ENCODE measurements at places on chromosomes 11 and 22.

DNA sequence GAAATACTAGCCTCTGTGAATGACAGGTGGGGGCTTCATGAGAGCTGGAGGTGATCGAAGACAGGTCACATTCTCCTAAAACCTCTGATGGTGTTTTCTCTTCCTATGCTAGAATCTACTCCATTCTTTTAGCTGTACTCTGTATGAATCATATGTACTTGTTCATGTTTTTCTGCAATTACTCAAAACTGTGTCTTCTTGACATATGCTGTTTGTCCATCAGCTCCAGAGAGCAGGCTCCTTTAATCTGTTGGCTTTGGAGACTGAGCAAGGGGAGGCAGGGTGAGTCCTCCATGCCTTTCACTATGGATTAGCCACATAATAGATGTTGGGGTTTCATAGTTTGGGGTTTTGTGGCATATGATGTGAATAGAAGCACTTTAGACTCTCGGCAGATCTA, 598.8 kb downstream of the NTM start:
- no peak for DNase-seq
- H3K4me3 ChIP-seq, result no peak overlapping the region

DNA sequence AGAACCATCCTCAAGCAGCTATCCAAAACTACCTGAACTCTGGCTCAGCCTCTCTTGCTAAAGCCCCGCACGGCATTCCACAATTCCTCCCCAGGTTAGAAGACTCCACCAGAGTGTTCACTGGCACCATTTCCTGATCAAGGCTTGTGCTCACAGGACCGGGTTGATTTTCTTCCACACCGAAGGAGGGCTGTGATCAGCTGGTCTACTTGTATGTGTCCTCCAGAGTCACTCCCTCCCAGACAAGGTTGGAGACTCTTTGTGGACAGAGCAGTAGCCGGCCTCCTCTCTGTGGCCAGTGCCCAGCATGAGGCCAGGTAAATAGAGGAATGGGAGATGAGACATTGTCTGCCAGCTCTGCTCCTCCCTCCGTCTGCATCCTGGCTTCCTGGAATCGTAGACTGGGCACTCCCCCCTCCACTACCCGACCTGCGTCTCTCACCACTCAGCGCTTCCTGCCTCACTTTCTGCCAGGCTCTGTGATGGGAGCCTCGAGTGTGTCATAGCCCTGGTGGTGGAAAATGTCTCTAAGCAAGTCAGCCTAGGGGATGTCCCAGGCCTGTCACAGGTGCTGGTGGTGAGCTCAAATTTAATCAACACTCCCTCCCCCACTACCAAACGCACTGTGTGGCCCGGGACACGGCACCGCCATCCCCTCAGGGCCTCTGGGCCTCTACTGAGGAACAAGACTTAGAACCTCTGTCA, 12.5 kb upstream of the TMPRSS6 start:
- no peaks in the 10 kb centered on the region for H3K4me1 ChIP-seq
- H3K27me3 ChIP-seq, result peaks cover 15% of the 10 kb centered on the region
- DNase-seq, result no peak
- H3K36me3 ChIP-seq, result no peaks in the 10 kb centered on the region
- no peak overlapping the region for H3K4me3 ChIP-seq
- H3K27ac ChIP-seq, result no peak overlapping the region

- H3K27me3 ChIP-seq, result no peaks in the 10 kb centered on the region
- no peaks in the 10 kb centered on the region for H3K36me3 ChIP-seq
- no peak overlapping the region for H3K27ac ChIP-seq
- H3K4me1 ChIP-seq, result no peaks in the 10 kb centered on the region
- no peak overlapping the region for H3K4me3 ChIP-seq
Observed at GRCh38 chr11:49303080-49303479, 94.7 kb upstream of the FOLH1 start.

- no peak overlapping the region for H3K4me3 ChIP-seq
- peaks cover 13% of the 10 kb centered on the region for H3K4me1 ChIP-seq
- no peak overlapping the region for H3K27ac ChIP-seq
- no peaks in the 10 kb centered on the region for H3K27me3 ChIP-seq
- no peaks in the 10 kb centered on the region for H3K36me3 ChIP-seq
- no peak for DNase-seq
Observed at GRCh38 chr11:9754010-9754471, 90.2 kb downstream of the SWAP70 start.

DNA sequence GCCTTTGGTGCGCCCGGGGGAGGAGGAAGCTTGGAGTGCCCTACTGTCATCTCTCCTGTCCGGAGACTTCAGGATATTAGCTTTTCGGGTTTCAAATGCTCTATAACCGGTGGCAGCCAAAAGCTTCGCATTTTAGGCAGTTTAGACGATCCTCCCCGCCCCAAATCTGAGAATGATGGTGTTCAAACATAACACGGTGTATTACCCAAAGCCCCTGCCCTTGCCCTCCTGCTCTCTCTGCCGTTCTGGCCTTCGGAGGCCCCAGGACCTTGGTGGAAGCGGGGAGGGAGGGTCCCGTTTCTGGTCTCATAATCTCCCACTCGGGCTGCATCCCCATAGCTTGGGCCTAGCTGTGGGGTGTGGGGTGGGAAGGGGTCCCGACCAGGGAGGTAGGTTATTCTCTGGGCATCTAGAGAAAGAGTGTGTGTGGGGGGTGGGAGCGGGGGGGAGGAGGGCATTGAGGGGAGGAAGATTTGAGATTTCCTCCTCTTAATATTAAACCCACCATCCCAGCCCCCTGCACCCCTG, 2.3 kb downstream of the PKNOX2 start:
- no peak for DNase-seq
- peaks cover 2% of the 10 kb centered on the region for H3K4me1 ChIP-seq
- peaks cover 55% of the 10 kb centered on the region for H3K27me3 ChIP-seq
- no peaks in the 10 kb centered on the region for H3K36me3 ChIP-seq
- no peak overlapping the region for H3K27ac ChIP-seq

Measured in K562 (cell line).